Mammary epithelial cell (primary cell): ENCODE measurements at places on chromosomes 6 and 20. TPM values are rescaled to one million over a fixed set of nuclear protein-coding genes. Genes with fewer than 3 reads are reported as not detected.

UNC93A gene
- total RNA-seq = not detected in 2 replicates

SIRPD gene
- not detected for total RNA-seq

PRICKLE4 gene
- 1.7 TPM for total RNA-seq

ABCF1 gene
- 31.8 TPM for total RNA-seq

TRIM10 gene
- total RNA-seq = not detected in 2 replicates

THBD gene
- 1.4 and 1.6 TPM in 2 replicates for total RNA-seq

BPIFB1 gene
- not detected for total RNA-seq

HRH3 gene
- not detected in 2 replicates for total RNA-seq

ENPP5 gene
- 2.2 and 2.9 TPM in 2 replicates for total RNA-seq

OLIG3 gene
- not detected for total RNA-seq

ISM1 gene
- 0.33 TPM for total RNA-seq

GSS gene
- 102 and 163 TPM in 2 replicates for total RNA-seq

BEND6 gene
- 1.2 and 2.0 TPM in 2 replicates for total RNA-seq

TPBG gene
- 115 and 128 TPM in 2 replicates for total RNA-seq

VIP gene
- total RNA-seq = not detected in 2 replicates

FAM217A gene
- not detected in 2 replicates for total RNA-seq

IPCEF1 gene
- not detected in 2 replicates for total RNA-seq

SDCBP2 gene
- 7.2 and 9.1 TPM in 2 replicates for total RNA-seq

MTRF1L gene
- total RNA-seq = 15.2 TPM

KIAA0408 gene
- not detected in 2 replicates for total RNA-seq

SYCP2L gene
- not detected in 2 replicates for total RNA-seq

RFX6 gene
- not detected in 2 replicates for total RNA-seq

EHMT2 gene
- total RNA-seq = 26.2 TPM

CCDC170 gene
- 0.24 TPM in 1 of 2 replicates, not detected in the other for total RNA-seq

KCNK16 gene
- not detected for total RNA-seq

SOBP gene
- 0.33 TPM for total RNA-seq

ADA gene
- 4.2 TPM for total RNA-seq

FGD2 gene
- not detected in 2 replicates for total RNA-seq

LTB gene
- total RNA-seq = 0.17 TPM

ASXL1 gene
- 52.0 and 60.1 TPM in 2 replicates for total RNA-seq

NTSR1 gene
- total RNA-seq = 0.13 and 0.14 TPM in 2 replicates

CPNE5 gene
- 0.31 TPM in 1 of 2 replicates, not detected in the other for total RNA-seq

PAK5 gene
- 1.3 TPM for total RNA-seq

LHFPL5 gene
- total RNA-seq = not detected in 2 replicates

RRAGD gene
- 1.1 and 1.8 TPM in 2 replicates for total RNA-seq

B3GAT2 gene
- not detected in 2 replicates for total RNA-seq

MYLK4 gene
- total RNA-seq = 0.31 and 0.40 TPM in 2 replicates

ZNF334 gene
- 4.3 TPM for total RNA-seq

MAS1 gene
- not detected for total RNA-seq

SIGLEC1 gene
- total RNA-seq = not detected

HLA-DOA gene
- 0.08 TPM in 1 of 2 replicates, not detected in the other for total RNA-seq

ID4 gene
- 32.5 TPM for total RNA-seq

EFCAB8 gene
- 0.47 and 1.3 TPM in 2 replicates for total RNA-seq
